ENCODE measurements at places on chromosomes 3 and 15.

- DNase-seq: no peak
Measured at GRCh38 chr3:113560271-113560670, 27.9 kb downstream of the SIDT1 start.

GRCh38 chr3:159186581-159186980 lies 384.7 kb downstream of the MFSD1 start:
- no peak for DNase-seq

DNA sequence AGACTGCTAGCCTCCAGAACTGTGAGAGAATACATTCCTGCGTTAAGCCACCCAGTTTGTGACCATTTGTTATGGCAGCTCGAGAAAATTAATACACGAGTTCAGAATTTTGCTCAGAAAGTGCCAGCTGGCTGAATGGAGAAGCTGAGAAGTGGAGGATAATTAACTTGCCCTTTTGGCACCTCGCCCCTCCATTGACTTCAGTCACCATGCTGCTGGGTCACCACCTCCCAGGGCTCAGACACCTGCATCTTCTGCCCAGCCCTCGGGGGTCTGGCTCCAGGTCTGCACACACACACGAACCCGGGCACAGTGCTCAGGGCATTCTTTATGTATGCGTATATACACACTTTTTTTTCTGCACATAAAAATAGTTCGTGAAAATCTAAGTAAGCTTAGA lies 32.0 kb downstream of the AMOTL2 start:
- no peak for DNase-seq

DNA sequence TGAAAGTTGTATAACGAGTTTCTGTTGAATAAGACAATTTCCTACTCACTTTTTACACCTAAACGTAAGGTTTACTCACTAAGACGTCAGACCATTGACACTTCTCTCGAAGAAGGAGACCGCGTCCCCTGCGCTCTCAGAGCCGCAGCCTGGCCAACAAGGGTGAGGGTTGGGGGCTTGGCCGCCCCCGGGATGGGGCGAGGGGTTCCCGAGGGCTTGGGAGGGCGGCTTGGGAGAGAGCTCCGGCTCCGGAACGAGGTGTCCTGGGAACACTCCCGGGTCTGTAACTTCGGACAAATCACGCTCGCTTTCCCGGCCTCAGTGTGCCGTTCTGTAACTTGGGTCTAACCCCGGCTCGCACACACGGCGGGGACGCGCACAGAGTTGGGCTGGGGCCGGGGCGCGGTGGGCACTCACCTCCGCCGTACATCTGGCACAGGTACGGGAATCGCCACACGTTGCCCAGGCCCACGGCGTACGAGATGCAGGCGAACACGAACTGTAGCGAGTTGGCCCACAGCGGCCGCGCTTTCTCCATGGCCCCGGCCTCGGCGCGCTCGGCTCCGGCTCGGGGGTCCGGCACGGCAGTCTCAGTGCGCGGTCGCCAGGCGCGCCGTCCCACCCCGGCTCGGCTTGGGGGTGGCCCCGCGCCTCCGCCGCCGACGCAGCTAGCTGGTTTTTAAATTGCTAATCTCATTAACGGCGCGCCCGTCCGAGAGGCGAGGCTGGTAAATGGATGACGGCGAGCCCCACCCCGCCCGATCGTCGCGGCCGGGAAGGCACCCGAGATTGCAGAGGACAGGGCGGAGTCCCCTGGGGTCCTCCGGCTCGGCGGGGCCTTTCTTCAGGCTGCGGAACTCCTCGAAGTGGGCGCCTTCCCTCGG lies at the start of gene SLC6A20:
Gene SLC6A20 (minus strand): TSS at position 655 of the 884 bp plus-strand sequence. CDS start 117 bp downstream, at position 538.
- no peak for DNase-seq

- no peak for DNase-seq
Measured at GRCh38 chr3:67557848-67558355, 96.5 kb downstream of the SUCLG2 start.

DNA sequence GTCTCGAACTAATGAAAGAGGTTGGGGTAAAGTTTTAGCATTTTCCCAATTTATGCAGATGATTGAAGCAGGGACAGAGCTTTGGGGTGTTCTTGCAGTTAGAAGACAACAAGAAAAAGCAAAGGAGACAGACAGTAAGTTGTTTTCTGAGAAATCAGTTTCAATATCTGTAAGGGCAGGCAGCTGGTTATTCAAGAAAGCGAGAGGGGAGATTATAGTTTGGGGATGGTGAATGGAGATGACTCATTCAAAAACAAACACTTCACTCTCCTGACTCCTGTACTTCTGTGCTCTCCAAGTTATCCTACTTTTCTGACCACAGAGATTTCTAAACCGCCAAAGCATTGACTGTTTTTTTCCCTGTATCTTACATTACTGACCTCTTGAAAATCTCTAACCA lies 352.0 kb downstream of the GAP43 start:
- no peak for DNase-seq

GRCh38 chr15:82942691-82943090 lies 9.8 kb downstream of the HOMER2 start:
- no peak for DNase-seq

DNA sequence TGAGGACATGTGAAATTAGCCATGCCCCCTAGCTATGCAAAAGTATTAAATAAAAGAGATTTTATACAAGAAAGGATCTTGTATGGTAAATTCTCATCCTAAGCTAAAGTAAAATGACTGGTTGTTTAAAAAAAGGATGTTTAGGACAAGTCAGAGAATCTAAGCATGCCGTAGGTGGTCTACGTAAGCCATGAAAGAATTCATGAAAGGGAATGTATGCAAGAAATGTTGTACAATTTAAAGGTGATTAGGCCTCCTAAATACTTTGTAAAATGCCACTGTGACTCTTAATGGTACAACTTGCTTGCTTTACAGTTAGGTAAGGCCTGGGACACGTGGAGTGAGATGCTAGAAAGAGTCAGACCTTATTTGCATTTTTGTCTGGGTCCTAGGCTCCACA lies 209.0 kb downstream of the EFHB start:
- DNase-seq: no peak

DNA sequence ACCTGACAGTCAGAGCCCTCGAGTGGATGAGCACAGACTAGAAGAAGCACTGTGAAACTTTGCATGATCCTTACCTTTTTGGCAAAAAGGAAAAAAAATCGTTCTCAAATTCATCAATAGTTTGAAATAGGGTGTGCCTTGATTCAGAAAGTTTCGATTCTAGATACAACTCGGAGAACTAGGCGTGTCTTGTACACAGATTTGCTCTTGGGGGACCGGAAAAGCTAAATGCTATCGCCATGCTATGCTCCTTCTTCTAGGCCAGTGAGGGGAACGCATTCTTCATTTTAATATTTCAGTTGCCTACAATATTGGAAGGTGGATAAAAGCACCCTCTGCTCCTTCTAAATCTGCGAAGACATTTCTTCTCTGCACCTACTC lies 25.0 kb downstream of the CD86 start:
- no peak for DNase-seq

GRCh38 chr3:134437211-134437752 lies 48.5 kb downstream of the ANAPC13 start:
- no peak for DNase-seq

- no peak for DNase-seq
Measured at GRCh38 chr3:157429708-157430107, 6.9 kb upstream of the PTX3 start.

GRCh38 chr3:183455089-183455488 lies 26.7 kb upstream of the MCF2L2 start:
- no peak for DNase-seq

DNA sequence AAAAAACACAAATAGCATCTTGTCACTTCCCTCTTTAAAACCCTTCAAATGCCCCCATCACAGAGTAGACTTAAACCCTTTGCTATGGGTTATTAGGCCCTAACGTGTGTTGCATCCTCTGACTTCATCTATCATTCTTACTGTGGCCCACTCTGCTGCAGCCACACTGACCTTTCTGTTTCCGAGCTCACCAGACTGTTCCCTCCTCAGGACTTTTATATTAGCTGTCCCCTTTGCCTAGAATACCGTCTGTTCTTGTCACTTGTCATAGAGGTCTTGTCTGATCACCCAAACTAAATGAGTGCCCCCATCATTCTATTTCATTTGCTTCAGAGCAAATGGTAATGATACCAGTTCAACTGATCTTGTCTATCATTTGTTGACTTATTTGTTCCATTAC lies 877 bp upstream of the FEM1B start:
- no peak for DNase-seq

GRCh38 chr3:127371846-127372245 lies 84.0 kb upstream of the PRR20G start:
- DNase-seq: no peak

DNA sequence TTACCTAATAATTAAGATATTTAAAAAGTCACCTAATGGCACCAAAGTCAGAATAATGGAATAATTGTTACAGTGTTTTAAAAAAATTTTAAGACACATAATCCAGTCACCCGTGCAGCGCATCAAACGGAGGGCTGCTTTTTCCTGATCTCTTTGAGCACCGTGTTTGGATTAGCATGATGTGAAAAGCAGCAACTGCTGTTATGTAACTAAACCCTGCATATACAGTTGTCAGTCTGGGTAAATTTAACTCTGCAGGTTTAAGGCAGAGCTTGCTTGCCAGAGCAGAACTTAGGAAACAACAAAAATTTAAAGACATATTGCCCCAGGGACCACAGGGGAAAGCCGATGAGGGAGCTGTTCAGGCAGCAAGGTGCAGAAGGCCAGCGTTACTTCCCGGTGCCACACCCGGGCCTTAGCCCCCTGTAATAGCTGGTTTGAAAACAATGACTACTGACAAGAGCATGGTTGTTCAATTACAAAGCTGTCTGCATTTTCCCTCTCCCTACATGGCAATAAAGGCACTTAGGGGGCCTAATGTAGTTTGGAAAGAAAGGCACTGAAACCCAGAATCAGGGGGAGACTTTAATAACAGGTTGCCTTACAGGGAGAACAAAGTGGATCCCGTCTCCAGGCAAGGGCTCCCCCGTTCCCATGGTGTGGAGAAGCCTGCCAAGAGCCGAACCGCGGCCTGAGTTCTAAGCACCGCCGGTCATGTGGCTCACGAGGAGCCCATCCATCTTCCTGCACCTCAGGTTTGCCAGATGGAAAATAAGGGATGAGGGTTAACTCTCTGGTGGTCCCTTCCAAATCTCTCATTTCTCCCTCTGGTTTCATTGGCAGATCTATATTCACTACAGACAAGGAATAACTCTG lies 32.2 kb downstream of the RORA start:
- no peak for DNase-seq

GRCh38 chr3:38210141-38210757 lies 44.9 kb downstream of the OXSR1 start:
- DNase-seq: peak; percentile 12

DNA sequence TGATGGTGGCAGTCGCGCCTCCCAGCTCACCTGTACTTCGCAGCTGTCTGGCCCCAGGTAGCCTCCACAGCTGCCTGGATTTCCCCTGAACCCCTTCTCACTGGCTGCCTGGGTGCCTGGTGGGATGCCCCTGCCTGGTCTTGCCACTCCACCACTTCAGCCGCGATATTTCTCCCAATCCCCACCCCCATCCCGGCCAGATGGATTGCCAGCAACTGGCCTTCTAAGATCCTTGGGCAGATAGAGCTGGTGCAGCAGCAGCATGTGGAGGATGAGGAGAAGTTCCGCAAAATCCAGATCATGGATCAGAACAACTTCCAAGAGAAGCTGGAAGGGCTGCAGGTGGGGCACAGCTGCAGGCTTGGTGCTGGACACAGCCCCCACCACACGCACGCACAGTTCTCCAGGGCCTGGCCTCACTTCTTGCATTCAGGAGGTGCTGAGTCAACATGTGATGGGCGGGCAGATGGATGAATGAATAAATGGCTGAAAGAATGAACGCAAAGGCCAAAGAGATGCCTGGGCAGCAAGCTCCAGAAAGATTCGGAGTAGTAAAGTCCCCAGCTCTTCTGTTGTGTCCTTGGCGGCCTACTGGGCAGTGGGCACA lies 35.7 kb downstream of the DNAH1 start:
- DNase-seq: no peak

GRCh38 chr3:182041668-182042291 lies 330.1 kb downstream of the SOX2 start:
- no peak for DNase-seq

GRCh38 chr15:58980351-58980939 lies 7.0 kb upstream of the RNF111 start:
- no peak for DNase-seq
